NCI-H2081 (cell line): ENCODE measurements at places on chromosomes 12 and 14.
A peak's percentile ranks its signal among the peaks of the same experiment; 100 is the strongest.

GRCh38 chr12:47415054-47415453 is 290.8 kb downstream of the RPAP3 start:
- DNase-seq = no peak

DNA sequence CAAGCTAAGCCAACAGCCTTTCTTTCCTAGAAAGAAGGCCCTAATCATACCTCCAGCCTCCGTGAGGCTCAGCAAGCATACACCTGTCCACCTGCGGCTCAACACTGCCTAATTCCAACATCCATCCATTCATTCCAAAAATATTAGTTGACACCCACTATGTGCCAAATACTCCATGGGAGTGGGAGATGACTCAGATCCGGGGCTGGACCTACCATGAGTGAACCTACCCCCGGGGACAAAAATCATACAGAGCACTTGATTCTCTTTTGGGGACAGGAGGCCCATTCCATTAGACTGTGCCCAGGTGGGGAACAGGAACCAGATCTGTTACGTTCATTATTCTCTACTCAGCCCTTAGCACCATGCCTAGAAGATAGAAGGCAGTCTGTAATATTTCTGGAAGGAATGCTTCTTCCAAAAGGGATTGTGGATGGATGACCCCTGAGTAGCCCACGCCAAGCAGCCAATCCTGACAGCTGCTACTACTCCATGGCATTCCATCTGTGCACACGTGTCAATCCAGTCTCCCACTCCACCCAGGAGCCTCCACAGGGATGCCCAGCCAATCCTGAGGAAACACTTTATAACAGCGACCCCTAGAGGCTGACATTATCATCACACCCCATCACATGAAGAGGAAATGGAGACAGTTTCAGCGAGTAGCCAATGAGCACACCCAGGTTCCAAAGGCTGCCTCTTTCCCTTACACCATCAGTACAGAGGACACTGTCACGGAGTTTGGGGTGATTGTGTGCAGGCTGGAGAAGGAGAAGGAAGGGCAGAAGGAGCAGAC is 170.7 kb downstream of the ESRRB start:
- peak; percentile 45 for DNase-seq

- peak; percentile 6 for DNase-seq
These were observed 30.5 kb downstream of the PUS7L start for GRCh38 chr12:43728117-43728516.

DNA sequence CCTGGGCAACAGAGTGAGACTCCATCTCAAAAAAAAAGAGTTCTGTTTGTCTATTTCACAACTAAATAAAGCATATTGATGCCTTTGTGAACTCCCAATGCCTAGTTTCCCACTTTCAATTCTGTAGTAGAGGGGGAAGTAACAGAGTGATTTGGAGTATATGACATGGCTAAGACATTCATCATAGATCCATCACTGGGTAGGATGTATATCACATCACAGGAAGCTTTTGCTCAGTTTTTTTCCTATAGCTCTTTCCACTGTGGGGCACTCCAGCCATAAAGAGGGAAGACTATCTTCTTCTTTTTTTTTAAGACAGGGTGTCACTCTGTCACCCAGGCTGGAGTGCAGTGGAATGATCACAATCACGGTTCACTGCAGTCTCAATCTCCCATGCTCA is 154.0 kb upstream of the BCL2L14 start:
- no peak for DNase-seq

- DNase-seq = no peak
These were observed 15.0 kb downstream of the TCP11L2 start for GRCh38 chr12:106317406-106318082.

GRCh38 chr14:59333668-59334067 is 131.5 kb downstream of the GPR135 start:
- DNase-seq = no peak

- no peak for DNase-seq
These were observed 3.2 kb downstream of the KCNJ8 start for GRCh38 chr12:21771311-21771710.

DNA sequence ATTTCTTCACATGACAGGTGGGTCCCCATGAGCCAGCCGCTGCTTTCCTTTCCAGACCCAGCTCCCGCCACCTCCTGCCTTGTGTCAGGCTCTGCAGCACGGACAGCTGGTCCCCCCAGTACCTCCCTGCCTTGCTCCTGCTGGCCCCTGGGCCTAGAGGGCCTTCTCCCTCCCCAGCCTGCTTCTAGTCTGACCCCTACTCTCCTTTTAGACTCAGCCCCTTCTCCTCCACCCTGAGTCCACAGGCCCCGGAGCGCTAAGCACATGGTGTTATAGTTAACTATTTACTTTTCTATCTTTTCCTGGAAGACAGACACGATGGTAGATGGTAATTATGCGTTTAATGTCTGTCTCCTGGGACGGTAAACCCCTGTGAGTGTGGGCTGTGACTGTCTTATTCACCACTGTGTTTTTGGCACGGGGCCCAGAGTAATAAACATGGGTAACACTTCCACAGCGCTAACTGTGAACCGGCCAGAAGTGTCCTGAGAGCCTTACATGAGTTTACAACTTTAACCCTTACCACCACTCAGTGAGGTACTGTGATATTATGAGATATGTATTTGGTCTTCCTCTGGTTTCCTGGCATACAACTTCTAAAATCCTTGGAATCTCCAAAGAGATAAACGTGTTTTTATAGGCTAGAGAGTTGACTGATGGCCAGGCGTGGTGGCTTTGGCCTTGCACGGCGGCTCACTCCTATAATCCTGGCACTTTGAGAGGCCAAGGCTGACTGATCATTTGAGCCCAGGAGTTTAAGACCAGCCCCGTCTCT is 41.2 kb downstream of the DGLUCY start:
- DNase-seq = peak; percentile 89

- DNase-seq = no peak
These were observed 264.4 kb downstream of the DPF3 start for GRCh38 chr14:72629534-72629933.

- DNase-seq = no peak
These were observed 14.9 kb downstream of the LEMD3 start for GRCh38 chr12:65184176-65184857.

DNA sequence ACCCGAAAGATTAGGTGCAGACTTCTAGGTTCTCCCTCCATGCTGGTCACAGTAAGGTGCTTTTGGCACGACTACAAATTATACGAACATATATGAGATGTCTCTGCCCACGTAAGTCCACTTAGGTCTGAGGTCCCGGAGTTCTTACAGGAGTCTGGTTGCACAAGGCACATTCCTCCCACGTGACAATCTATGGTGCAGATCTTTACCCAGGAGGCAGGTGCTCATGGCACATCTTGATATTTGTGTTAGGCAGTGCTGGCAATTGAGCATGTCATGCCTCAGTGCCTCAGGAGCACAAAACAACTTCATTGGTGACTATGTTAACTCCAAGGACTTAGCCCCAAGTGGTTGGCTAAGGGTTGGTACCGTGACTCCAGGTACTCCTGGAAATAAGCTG is 92.0 kb upstream of the AMN1 start:
- DNase-seq = no peak

GRCh38 chr12:132158677-132159554 is 14.7 kb downstream of the NOC4L start:
- DNase-seq = no peak

- no peak for DNase-seq
These were observed 4.4 kb upstream of the BICD1 start for GRCh38 chr12:32102234-32102633.

GRCh38 chr12:4104722-4105244 is 168.8 kb upstream of the CCND2 start:
- no peak for DNase-seq

DNA sequence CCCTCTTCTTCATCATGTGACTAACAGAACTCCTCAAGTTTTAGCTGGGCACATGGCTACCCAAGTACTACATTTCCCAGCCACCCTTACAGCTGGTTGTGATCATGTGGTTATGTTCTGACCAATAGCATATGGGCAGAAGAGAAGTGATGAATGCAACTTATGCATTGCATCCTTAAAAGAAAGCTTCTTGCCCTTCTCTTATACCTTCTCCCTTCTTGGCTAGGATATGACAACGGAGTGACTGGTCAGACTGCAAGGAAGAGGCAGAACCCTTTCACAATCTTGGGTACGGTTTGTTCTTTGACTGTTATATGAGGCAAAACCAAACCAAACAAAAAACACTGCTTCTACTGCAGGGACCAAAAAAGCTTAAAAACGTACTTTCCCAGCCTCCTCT is 66.5 kb upstream of the MAX start:
- DNase-seq = no peak

GRCh38 chr12:76176940-76177339 is 92.5 kb upstream of the NAP1L1 start:
- no peak for DNase-seq

GRCh38 chr14:85487215-85487614 is 42.7 kb upstream of the FLRT2 start:
- no peak for DNase-seq

- no peak for DNase-seq
These were observed 68.1 kb downstream of the ITPK1 start for GRCh38 chr14:93047661-93048060.

- no peak for DNase-seq
These were observed 17.0 kb upstream of the IL22 start for GRCh38 chr12:68270358-68270757.

GRCh38 chr12:95143621-95144205 is 70.3 kb upstream of the NR2C1 start:
- DNase-seq = no peak

- DNase-seq = no peak
These were observed 25.0 kb downstream of the CFAP54 start for GRCh38 chr12:96514328-96514727.

- no peak for DNase-seq
These were observed 160.1 kb downstream of the SRGAP1 start for GRCh38 chr12:64004641-64005040.

DNA sequence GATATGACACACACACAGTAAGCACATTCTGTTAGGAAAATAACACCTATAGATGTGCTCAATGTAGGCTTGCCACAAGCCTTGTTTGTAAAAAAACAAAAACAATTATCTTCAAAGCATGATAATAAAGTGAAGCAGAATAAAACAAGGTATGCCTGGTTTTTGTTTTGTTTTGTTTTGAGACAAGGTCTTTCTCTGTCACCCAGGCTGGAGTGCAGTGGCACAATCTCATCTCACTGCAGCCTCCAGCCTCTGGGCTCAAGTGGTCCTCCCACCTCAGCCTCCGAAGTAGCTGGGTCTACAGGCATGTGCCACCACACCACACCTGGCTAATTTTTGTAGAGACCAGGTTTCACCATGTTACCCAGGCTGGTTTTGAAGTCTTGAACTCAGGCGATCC is 52.4 kb upstream of the MON2 start:
- DNase-seq = no peak

- no peak for DNase-seq
These were observed 87.7 kb downstream of the GLT1D1 start for GRCh38 chr12:128940974-128941373.

DNA sequence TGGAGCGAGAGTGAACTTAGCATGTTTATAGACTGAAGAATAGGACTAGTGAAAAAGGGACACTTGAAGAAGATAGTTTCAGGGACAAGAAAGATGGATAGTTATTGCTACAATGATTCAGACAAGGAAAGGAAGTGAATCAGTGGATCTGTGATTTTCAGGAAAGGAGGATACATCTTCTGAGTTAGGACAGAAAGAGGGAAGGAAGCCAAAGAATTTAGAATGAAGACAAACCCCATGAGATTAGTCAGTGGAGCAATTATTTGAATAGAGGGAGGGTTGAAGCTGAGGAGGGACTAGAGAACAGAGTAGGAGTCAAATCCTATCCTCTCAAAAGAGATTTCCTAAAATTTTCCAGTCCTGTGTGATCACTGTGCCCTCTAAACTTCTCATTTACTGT is 282.7 kb downstream of the AKAP6 start:
- DNase-seq = no peak

DNA sequence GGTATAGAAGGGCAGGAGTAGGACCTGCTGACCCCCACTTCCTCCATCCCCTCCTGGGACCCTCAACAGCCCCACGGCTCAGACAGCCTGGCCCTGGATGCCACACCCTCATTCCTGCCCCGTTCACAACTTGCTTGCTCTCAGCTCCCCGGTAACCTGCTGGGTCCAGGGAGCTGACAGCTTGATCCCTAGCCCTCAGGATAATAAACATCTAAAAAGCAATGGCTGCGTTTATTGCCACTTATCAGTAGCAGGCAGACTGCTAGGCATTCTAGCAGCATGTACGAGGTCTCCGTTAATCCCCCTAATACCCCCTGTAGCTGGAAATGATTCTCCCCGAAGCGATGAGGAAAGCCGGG is 24.3 kb upstream of the RPLP0 start:
- DNase-seq = peak; percentile 75

DNA sequence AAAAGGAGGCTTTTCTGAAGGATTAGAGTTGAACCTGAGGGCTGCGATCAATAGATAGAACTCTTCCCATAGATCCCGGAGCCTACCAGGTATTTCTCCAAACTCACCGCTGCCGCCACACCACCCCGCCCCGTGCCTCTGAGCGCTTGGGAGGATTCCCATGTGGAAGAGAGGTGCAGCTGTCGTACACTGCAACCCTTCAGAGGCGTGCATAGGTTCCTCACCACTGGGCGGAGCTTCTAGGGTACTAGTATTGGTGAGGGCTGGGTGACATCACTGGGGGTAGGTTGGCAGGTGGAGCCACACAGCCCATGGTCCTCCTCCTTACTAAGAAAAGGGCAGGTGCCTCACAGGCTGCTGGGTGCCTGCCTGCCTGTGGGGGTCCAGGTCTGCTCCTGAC is 127.0 kb downstream of the TSPAN9 start:
- peak; percentile 34 for DNase-seq

DNA sequence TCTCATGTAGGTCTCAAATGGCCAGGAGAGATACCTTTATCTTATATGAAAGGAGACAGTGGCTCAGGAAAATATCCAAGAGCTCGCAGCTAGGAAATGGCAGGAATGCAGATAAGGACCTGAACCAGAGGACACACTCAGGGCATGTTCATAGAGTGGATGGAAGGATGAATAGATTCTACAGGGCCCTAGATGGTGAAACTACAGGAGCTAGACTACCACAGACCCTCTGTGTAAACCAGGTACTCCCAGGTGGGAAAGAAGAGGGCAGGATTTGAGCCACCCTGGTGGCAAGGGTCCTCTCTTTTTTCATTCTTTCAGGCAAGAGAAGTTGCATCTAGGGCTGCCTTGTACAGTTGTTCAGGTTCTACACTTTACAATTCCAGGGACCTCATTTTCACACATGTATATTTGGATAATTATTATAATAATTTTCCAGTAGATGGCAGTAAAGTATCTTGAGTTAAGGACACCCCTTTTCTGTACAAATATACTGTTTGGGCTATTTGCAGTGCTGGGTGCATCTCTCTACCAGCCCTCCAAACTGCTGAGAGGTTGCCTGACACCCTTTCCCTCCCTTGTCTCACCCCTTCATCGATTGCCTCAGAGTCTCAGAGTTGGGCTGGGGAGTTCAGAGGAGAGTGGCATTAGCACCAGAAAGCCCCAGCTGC is 10.5 kb upstream of the ZDHHC22 start:
- peak; percentile 54 for DNase-seq

GRCh38 chr12:26031827-26032226 is 73.3 kb downstream of the RASSF8 start:
- DNase-seq = no peak
